PC-3 (cell line): ENCODE measurements at places on chromosomes 12 and 14. TPM values are rescaled to one million over a fixed set of nuclear protein-coding genes. Genes with fewer than 3 reads are reported as not detected.
A peak's percentile ranks its signal among the peaks of the same experiment; 100 is the strongest.

DNA sequence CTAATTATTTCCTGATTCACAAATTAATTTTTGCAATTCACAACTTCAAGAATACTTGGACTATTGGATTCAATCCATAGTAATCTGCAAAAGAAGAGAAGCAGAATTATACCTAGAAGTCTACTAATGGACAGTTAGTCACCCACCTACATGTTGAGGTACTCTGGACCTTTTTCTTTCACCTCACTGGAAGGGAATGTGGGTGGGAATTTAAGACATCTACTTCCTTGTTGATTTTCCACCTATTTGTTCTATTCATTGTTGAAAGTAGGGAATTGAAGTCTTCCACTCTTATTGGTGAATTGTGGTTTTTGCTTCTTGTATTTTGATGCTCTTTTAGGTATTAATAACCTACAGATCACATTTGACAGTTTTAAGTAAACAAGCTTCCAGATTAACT, 11.0 kb downstream of the RESF1 start:
- no peak for DNase-seq

- DNase-seq, result peak; percentile 78
Measured at GRCh38 chr14:24274101-24274543, 2.7 kb upstream of the RABGGTA start.

DNA sequence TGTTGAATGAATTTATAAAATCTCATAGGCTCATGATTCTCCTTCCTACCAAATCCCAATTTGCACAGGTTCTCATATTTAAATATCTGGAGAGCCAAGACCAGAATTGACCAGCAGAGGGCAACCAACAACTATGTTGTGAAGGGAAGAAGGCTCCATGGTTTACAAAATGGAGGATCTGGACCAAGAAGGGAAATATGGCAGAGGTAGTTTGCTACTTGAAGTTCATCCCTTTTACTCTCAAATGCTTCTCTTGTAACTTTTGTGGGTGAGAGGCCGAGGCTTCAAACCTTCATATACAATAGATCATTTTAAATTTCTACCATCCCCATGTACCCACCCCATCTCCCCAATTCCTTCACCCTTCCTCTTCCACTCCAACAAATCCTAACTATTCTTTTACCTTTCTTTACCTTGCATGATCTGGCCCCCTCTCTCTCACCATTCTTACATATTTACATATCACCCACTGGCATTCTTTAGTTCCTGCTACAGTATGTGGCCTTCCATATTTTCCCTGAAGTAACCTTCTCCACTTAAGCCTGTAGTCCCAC, 3.8 kb upstream of the SMARCC2 start:
- peak; percentile 96 for DNase-seq

DNA sequence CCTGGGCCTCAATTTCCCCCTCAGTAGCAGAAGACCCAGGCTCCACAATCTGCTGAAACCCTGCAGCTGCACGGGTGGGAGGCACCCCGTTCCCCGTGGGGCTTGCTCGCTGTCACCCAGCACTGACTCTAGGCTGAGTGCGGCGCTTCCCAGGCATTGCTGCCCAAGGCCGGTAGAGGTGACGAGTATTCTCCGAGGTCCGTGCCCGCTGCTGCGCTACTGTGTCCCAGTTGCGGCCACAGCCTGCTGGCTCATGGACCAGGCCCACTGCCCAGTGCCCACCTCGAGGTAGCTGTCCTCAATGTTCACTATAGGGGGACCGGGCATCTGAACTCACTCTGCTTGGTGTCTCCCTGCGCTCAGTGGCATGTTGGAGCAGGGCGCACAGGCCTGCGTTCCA, 74.7 kb downstream of the GSC start:
- no peak for DNase-seq

- peak; percentile 56 for DNase-seq
Measured at GRCh38 chr12:82687021-82688011, 610 bp downstream of the TMTC2 start.

- DNase-seq, result no peak
Measured at GRCh38 chr12:89379148-89379838, 27.0 kb upstream of the DUSP6 start.

The WDHD1 gene
- 45.9 and 47.1 TPM in 2 replicates for total RNA-seq
